ENCODE measurements at places on chromosomes 11 and 22.

- no peak for DNase-seq
Measured at GRCh38 chr11:952406-953385, 27.0 kb downstream of the AP2A2 start.

DNA sequence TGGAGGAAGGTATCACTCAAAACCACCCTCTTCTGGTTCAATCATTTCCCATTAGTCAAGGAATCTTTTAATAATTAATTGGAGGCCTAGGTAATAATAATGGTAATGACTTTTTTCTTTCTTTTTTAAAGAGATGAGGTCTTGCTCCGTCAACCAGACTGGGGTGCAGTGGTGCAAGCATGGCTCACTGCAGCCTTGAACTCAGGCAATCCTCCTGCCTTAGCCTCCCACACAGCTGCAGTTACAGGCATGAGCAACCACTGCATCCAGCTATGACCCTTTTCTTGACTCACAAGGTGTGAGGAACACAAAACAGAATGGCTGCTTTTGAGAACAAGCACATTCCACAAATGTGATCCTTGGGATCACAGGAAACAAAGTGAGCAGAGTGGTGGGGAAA is 3.6 kb downstream of the POLDIP3 start:
- DNase-seq, result no peak

- DNase-seq, result no peak
Measured at GRCh38 chr11:62984451-62984991, at the start of gene SLC22A6. SLC22A6 (minus strand) TSS chr11:62984967; CDS start chr11:62984690, 277 bp downstream.

DNA sequence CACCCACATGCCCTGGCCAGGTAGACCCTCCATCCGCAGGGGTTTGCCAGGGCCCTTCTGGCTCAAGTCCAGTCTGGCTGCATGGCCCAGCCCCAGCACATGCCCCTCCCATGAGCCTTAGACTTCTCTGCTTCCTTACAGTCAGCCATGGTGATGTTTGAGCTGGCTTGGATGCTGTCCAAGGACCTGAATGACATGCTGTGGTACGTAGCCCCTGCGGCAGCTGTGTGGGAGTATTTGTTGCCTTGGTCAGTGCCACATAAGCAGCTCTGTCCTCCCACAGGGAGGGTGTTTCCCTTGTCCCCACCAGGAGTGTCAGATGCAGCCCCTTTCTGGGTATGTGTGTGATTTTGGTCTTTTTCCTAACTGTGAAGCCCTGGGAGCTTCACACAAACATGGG is 17.5 kb downstream of the CDC45 start:
- peak; percentile 72 for DNase-seq

DNA sequence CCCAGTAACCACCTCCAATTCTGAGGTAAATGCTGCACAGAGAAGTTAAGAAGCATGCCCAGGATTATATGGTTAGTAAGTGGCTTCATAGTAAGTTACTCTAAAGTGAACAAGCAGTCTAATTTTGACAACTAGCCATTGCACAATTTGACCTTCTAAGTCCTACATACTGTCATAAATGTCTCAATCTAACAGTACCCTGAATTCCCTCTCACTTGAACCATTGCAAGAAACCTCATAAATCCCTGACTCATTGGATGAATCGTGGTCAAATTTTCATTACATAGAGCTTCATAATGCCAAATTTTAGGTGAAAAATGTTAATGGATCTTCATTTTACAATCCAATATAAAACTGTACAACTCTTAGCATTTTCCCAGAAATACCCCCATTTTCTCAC is 217.3 kb upstream of the GRIA4 start:
- no peak for DNase-seq

GRCh38 chr11:110034806-110035205 is 58.4 kb upstream of the ZC3H12C start:
- no peak for DNase-seq

GRCh38 chr11:116576526-116576925 is 196.3 kb downstream of the BUD13 start:
- DNase-seq, result no peak

DNA sequence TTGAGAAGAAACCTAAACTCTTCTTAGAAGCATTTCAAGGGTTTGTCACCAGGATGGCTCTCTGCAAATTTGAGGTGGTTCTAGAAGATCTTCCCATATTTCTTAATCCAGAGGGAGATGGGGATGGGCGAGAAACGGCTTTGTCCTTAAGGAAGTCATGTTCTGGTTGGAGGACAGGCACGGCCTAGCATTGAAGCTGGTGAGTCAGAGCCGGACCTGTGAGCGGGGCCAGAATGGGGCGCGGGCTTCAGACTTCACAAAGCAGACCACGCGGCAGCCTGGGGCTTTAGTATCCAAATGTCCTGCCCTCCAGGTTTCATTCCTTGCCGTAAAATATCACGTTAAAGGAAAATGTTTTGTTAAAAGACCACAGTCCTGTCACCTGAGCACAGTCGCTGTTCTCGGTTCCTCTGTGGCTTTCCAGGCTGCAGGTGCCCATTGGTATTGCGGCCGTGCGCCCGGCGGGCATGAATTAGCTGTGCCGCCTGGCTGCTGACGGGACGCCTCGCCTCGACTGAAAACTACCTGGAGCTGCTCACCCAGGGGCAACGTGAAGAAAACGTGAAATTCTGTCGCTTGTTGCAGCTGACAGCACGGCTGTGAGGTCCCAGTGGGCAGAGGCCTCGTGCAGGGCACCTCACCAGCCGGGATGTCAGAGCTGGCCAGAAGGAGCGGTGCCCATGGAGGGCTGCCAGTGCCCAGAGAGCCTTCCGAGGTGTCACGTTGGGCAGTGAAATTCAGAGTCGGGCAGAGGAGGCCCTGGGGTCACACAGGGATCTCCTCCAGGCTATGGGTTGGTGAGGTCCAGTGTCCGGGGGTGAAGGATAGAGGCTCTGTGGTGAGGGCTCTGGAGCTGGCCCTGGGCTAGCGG is 59.0 kb downstream of the LRP5 start:
- DNase-seq, result no peak

DNA sequence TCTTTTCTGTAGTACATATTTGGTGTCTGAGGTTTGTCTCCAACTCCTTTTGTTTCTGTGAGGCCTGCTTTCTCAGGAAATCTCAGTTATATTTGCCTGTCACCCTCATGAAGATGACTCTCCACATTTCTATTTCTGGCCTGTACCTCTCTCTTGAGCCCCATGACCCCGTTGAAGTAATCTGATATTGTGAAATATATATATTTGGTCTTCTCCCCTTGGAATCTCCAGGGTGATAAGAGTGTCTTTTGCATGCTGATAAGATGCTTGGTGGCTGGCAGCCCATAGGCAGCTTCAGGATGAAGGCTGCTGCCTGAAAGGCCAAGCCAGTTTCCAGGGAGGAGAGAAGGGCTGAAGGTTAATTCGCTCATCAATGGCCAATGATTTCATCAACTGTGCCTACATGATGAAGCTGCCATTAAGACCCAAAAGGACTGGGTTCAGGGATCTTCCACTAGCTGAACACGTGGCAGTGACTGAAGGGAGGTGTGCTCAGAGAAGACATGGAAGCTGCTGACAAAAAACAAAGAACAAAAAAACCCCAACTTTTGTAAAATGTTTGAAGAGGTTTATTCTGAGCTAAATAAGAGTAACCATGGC is 67.4 kb downstream of the MICAL2 start:
- no peak for DNase-seq

DNA sequence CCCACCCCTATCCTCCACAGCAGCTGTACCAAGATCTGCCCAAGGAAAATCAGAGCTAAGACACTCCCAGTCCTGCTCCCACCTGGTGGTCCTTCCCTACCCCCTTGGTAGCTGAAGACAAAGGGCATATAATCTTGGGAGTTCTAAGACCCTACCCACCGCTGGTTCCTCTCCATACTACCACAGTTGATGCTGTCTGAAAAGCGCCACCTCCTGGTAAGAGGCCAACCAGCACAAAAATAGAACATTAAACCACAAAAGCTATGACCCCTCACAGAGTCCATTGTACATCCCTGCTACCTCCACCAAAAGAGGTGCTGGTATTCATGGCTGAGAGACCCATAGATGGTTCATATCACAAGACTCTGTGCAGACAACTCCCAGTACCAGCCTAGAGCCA is 161.5 kb upstream of the ARHGAP42 start:
- no peak for DNase-seq

- peak; percentile 25 for DNase-seq
Measured at GRCh38 chr11:126061707-126062678, 673 bp downstream of the CDON start.

GRCh38 chr11:67351275-67352005 is 1.9 kb downstream of the POLD4 start:
- peak; percentile 85 for DNase-seq

DNA sequence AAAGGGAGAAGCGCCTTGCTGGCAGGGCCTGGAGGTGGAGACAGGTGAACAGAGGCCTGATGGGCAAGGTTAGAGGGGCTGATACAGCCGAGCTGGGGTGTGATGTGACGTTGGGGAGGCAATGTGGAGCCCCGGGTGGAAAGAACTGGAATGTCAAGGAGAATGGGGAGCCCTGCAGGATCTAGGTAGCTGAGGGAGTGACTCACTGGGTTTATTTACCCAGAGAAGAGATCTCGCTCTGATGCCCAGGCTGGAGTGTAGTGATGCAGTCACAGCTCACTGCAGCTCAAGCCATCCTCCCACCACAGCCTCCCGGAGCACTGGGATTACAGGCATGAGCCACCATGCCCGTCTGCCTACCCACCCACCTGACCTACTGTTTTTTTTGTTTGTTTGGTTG is 1.9 kb upstream of the CYB5R3 start:
- peak; percentile 71 for DNase-seq

GRCh38 chr11:49505231-49505630 is 296.8 kb upstream of the FOLH1 start:
- DNase-seq, result no peak

- no peak for DNase-seq
Measured at GRCh38 chr22:29946220-29946619, 63.2 kb downstream of the MTMR3 start.

- DNase-seq, result no peak
Measured at GRCh38 chr22:24037851-24038765, 27.0 kb downstream of the CABIN1 start.

DNA sequence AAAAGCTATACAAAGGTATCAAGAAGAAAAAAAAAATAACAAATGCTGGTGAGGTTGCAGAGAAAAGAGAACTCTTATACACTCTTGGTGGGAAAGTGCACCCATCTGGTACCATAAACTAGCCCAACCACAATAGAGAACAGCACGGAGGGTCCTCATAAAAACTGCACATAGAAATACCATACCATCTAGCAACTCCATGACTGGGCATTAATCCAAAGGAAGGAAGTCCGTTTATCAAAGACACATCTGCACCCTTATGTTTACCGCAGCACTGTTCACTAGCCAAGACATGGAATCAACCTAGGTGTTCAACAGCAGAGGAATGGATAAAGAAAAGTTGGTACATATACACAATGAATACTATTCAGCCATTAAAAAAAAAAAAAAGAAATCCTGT is 10.8 kb upstream of the CLDN5 start:
- DNase-seq, result no peak

GRCh38 chr11:47078751-47079521 is 97.7 kb downstream of the ARFGAP2 start:
- DNase-seq, result no peak

DNA sequence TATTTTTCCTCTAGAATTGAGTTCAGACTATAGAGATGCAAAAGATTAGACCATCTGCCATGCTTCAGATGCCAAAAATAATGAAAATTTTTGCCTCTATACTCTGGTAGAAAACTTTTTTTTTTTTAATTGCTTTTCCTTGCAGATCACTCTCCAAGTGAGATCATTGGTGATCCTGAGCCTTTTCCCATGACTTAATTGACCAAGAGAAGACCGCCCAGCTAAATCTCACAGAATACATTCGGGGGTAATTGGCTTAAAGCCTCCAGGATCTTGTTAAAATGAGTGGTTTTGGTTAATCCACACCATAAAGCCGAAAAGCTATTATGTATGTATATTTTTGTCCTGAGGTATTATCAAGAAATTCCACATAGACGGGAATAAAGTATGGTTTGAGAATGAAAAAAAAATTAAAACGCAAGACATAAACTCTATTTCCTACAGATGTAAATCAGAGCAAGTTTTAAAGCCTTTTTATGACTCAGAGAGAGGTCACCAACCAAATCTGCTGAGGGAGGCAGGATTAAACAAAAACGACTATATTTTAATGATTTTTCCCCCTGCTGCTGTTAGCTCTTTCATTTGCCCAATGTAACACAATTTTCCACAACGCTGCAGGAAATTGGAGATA is 64.0 kb downstream of the PARVA start:
- DNase-seq, result peak; percentile 24

DNA sequence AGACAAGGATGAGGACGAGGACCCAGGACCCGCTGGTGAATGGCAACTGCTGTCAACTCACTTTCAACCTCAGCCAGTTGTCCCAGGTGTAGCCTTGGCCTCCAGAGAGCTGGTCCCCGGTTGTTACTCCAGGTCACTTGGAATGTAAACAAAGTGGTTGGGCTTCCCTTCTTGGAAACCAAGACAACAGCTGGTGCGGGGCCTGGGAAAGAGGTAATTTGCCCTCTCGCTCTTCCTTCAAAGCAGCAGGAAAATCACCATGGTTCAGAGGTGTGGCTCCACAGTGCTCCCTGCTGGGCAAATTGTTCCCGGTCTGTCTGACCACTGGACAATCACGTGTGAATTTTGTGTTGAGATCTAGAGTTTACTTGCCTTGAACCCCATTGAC is 15.0 kb downstream of the SLC1A2 start:
- DNase-seq, result no peak
